ENCODE measurements at places on chromosomes 2 and 18. TPM values are rescaled to one million over a fixed set of nuclear protein-coding genes. Genes with fewer than 3 reads are reported as not detected.

GRCh38 chr2:160614391-160614790, 120.8 kb upstream of the RBMS1 start:
- no peaks in the 10 kb centered on the region for H3K4me1 ChIP-seq
- no peak for DNase-seq
- no peak overlapping the region for H3K27ac ChIP-seq
- no peak overlapping the region for H3K4me3 ChIP-seq
- H3K36me3 ChIP-seq = no peaks in the 10 kb centered on the region

- no peaks in the 10 kb centered on the region for H3K4me1 ChIP-seq
- H3K36me3 ChIP-seq = no peaks in the 10 kb centered on the region
- H3K27me3 ChIP-seq = no peaks in the 10 kb centered on the region
- no peak overlapping the region for H3K4me3 ChIP-seq
Measured at GRCh38 chr2:196036442-196036841, 32.2 kb downstream of the DNAH7 start.

GRCh38 chr2:57368190-57368589, 678.4 kb upstream of the VRK2 start:
- no peak overlapping the region for H3K27ac ChIP-seq
- no peaks in the 10 kb centered on the region for H3K4me1 ChIP-seq
- H3K36me3 ChIP-seq = no peaks in the 10 kb centered on the region
- DNase-seq = no peak
- H3K27me3 ChIP-seq = no peaks in the 10 kb centered on the region

- H3K27me3 ChIP-seq = no peaks in the 10 kb centered on the region
- H3K27ac ChIP-seq = peak overlapping the region; percentile 88
- H3K4me1 ChIP-seq = peaks cover 9% of the 10 kb centered on the region
- H3K36me3 ChIP-seq = no peaks in the 10 kb centered on the region
- DNase-seq = no peak
- H3K4me3 ChIP-seq = no peak overlapping the region
Measured at GRCh38 chr2:64262071-64262470, 117.9 kb upstream of the PELI1 start.

DNA sequence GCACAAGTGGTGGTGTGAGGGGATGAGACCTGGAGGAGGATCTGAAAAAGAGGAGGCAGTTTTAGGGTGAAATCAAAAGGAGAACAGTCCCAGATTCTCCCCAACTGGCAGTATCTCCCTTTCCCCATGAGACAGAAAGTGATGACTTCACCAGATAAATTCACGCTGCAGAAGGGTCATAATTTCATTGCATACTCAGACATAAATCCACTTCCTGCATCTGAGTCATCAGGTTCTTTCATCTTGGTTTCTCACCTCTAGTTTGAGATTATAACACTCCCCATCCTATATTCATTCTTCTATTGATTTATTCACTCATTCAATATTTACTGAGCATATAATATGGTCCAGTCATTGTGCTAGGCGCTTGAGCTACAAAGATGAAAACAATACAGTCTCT, 64.7 kb downstream of the CCDC148 start:
- no peak overlapping the region for H3K27ac ChIP-seq
- DNase-seq = no peak
- H3K27me3 ChIP-seq = no peaks in the 10 kb centered on the region
- no peak overlapping the region for H3K4me3 ChIP-seq

DNA sequence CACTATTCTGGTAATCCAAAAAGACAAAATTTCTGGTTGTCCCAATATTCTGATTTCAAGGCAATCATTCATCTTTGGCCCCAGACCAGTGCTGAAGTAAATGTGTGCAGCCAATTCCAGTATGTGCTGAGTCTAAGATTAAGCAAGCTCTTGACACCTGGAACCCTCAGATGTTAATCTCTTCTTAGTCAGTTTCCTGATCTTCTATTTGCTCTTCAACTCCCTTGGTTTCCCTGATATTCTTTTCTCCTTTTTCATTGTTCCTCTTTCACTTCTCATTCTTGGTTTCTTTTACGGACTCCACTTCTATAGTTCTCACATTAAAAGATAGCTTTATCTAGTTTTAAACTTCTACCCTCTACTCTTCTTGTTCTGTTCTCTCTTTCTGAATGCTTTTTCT, 445.7 kb upstream of the FANCL start:
- H3K36me3 ChIP-seq = no peaks in the 10 kb centered on the region
- H3K27me3 ChIP-seq = no peaks in the 10 kb centered on the region
- DNase-seq = no peak
- H3K4me1 ChIP-seq = no peaks in the 10 kb centered on the region

DNA sequence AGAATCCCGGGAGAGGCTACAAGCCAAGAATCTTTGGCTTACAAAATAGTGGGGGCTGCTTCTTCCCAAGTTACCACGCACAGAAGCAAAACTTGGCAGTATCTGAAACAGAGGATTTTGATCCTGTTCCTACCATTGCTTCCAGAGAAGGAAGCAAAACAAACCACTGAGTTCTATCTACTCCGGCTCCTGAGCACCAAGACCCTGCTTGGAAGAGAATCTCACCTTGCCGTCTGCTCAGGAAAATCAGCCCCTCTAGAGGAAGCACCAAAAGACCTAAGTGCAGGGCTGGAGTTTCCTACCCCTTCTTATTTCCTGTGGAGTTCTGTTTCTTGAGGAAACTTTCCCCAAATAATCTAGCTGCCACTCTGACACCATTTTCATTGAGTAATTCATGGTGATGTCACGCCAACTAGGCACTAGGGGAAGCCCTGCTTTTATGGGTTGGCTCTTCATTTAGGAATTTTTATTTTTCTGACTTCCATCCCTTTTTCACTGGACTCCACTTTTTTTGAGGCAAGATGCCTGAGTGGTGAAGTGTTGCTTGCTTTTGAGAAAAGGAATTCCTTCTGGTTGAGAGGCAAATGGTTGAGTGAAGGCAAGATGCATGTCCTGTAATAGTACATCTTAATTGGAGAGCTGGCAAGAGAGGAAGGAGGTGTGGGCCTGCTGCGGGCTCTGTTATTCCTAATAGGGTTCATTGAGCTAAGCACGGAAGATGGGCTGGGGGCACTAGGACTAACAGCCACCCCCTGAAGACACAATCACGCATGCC, 36.8 kb upstream of the EML4 start:
- H3K4me3 ChIP-seq = peak overlapping the region; percentile 12
- H3K36me3 ChIP-seq = no peaks in the 10 kb centered on the region
- no peaks in the 10 kb centered on the region for H3K27me3 ChIP-seq

DNA sequence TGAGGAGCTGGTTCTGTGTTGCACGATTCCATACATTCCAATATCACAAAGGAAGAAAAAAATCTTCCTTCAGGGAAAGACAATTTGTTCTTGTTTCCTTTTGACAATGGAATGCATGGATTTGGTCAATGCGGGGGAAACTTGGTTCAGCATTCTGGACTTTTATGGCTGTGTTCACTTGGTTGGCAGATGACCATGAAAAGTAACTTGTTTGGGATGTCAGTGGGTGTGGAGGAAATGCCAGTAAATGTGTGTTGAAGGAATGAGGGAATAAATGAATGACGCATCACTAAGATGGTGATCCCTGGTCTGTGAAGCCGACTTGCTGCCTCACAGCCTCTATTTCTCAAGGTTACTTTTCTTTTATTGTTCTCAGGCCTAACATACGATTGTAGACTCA, 53.7 kb downstream of the THUMPD2 start:
- DNase-seq = no peak
- H3K27me3 ChIP-seq = no peaks in the 10 kb centered on the region
- H3K4me3 ChIP-seq = no peak overlapping the region
- no peak overlapping the region for H3K27ac ChIP-seq

DNA sequence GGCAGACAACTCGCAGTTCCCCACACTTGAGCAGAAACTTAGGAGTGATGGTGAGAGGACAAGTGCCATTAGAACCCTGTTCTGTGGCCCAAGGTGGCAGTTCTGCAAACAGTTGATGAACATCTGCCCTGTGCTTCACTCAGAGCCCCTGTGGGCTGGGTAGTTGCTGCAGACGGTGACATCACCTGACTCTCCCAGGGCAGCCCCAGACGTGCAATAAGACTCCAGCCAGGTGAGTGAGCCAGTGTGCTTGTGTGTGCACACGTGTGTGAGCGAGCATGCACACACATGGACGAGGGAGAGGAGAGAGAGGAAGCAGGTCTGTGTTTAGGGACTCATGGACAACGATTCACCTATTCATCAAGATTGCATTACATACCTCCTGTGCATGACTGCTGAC, 136.0 kb upstream of the GLI2 start:
- H3K4me3 ChIP-seq = no peak overlapping the region
- peaks cover 15% of the 10 kb centered on the region for H3K27me3 ChIP-seq
- H3K27ac ChIP-seq = no peak overlapping the region
- no peaks in the 10 kb centered on the region for H3K4me1 ChIP-seq

DNA sequence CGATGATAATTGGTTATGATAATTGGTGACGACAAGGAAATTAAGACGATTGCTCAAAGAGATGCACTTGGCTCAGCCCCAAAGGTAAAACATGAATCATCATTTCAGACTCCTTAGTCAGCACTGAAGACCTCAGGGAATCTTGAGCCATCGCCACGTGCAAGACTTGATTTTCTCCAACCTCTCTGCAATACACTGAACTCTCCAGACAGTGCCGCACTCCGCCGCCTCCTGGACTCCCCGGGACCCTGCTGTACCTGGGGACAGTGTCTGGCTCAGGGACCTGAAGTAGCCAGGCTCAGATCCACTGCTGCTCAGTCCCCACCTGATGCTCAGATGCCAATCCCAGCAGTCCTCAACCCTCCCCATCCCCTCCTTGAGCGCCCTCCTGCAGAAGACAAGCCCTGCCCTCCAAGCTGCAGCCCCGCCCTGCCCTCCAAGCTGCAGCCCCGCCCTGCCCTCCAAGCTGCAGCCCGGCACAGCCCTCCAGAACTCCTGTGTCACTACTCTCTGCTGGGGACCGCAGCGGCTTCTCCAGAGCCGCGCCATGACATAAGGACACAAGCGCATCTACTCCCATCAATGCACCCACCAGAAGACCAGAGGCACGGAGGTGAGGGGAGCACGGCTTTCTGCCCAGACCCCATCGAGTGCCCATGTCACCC, 1.1 kb downstream of the TMEM18 start:
- no peaks in the 10 kb centered on the region for H3K27me3 ChIP-seq
- DNase-seq = no peak
- no peak overlapping the region for H3K27ac ChIP-seq
- H3K4me3 ChIP-seq = peak overlapping the region; percentile 65

GRCh38 chr18:79597831-79598632, 81.6 kb upstream of the CTDP1 start:
- H3K27me3 ChIP-seq = no peaks in the 10 kb centered on the region
- H3K4me1 ChIP-seq = no peaks in the 10 kb centered on the region
- H3K27ac ChIP-seq = no peak overlapping the region
- no peaks in the 10 kb centered on the region for H3K36me3 ChIP-seq
- DNase-seq = peak; percentile 64

DNA sequence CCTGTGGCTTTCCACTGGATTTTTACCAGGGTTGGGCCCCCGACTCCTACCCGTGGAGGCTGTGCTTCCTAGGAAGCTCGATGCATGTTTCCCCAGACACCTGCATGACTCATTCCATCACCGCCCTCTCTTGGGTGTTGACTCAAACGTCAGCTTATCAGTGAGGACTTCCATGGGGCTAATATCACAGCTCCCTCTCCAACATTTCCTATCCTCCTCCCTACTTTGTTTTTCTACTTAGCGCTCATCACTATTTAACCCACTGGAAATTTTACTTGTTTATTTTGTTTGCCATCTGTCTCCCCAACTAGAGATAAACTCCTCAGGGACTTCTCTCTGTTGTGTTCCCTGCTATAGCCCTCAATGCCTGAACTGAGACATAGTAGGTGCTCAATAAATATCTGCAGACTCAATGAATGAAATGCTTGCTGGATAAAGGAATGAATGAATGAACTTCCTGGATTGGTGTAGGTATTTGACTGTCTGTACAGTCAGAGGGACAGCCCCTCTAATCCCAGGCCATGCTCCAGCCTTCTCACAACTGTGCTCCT, 89.7 kb upstream of the MSH2 start:
- H3K4me3 ChIP-seq = no peak overlapping the region
- H3K36me3 ChIP-seq = no peaks in the 10 kb centered on the region
- H3K27ac ChIP-seq = no peak overlapping the region
- DNase-seq = peak; percentile 43
- H3K27me3 ChIP-seq = no peaks in the 10 kb centered on the region
- no peaks in the 10 kb centered on the region for H3K4me1 ChIP-seq

DNA sequence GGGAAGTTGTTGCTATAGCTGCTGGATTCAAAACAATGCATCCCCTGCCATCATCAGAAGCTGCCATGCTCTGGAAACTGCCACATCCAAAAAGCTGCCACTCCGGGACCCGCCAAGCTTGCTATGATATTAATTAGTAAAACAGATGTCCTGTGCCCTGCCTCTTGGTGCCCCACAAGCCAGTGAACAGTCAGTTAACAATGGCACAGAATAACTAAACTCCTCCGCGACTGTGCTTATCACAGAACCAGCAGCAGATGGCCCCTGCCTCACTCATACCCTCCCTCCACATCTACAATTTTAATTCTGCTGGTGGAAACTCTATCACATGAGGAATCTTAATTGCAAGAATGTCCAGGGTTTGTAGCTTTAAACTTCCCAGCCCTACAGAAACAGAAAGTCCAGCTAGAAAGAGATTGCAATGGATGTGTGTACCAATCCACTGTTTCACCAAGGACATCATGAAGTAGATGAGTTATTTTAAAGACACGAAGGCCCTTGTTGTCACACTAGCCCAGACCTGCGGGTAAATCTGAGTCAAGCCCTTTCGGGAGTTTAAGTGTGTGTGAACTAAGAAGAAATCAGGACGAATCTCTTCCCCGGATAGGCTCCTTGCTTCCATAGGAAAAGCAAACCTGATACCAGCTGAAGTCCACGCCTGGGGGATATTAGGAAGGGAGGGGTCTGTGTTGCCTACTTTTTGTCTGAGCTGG, 7.4 kb upstream of the ACYP2 start:
- no peak overlapping the region for H3K27ac ChIP-seq
- no peaks in the 10 kb centered on the region for H3K36me3 ChIP-seq
- H3K4me1 ChIP-seq = peaks cover 17% of the 10 kb centered on the region

GRCh38 chr2:200674837-200675236, 89.0 kb downstream of the AOX1 start:
- H3K4me3 ChIP-seq = no peak overlapping the region
- DNase-seq = no peak
- H3K27me3 ChIP-seq = no peaks in the 10 kb centered on the region
- H3K36me3 ChIP-seq = no peaks in the 10 kb centered on the region

The AMER3 gene
- total RNA-seq = not detected

The DCAF17 gene
- 15.5 TPM for total RNA-seq

The SRD5A2 gene
- not detected for total RNA-seq

The C2orf15 gene
- 1.7 TPM for total RNA-seq

The SLC38A11 gene
- total RNA-seq = 13.9 TPM

The CPLX4 gene
- total RNA-seq = not detected

The SERPINB4 gene
- total RNA-seq = not detected

The ZNF892 gene
- 4.6 TPM for total RNA-seq
